ENCODE measurements at places on chromosomes 3 and 15. TPM values are rescaled to one million over a fixed set of nuclear protein-coding genes. Genes with fewer than 3 reads are reported as not detected.
A peak's percentile ranks its signal among the peaks of the same experiment; 100 is the strongest.

Gene CA12
- total RNA-seq, result 0.20 TPM

Gene TGM5
- 0.20 TPM for total RNA-seq

Gene RAP2B
- 37.3 TPM for total RNA-seq

DNA sequence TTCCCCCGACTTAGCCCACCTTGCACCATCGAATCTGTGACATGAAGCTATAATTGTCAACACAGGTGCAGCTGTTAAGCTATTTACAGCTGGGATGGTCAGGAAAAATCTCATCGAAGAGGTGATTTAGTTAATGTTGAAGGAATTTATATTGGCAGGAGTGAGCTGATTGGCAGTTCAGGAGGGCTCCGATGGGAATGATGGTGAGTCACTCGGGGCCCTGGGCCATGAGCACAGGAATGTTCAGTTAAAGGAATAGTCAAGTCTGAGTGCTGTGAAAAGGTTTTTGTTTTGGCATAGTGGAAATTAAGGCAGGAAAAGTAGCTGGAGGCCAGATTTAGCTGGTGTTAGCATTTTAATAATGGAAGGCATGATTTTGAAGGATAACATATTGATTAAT lies 95.7 kb downstream of the OXSM start:
- DNase-seq, result no peak

GRCh38 chr3:119588112-119588511 lies 8.8 kb downstream of the ADPRH start:
- DNase-seq, result no peak

Gene TCAIM
- total RNA-seq, result 19.4 TPM

- no peak for DNase-seq
These were observed 430.3 kb upstream of the PDZRN3 start for GRCh38 chr3:74055061-74055460.

DNA sequence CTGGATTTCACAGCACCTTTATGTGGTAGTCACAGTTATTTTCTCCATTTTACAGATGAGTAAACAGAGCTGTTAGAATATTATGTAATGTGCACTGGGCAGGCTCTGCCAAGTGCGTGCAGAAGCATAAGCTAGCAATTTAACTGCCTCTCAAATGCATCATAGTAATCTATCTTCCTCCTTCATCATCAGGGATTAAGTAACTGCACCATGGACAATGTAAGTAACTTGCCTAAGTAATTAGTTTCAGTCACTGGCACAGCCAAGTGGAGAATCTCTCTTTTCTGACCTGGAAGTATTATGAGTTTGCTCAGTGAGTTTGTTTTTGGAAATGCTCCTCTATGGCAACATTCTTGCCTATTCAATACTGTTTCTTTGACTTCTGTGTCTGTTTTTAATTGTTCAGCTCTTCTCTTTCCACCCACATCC lies 260.5 kb downstream of the PTPRG start:
- DNase-seq, result no peak

Gene ADIPOQ
- not detected for total RNA-seq

DNA sequence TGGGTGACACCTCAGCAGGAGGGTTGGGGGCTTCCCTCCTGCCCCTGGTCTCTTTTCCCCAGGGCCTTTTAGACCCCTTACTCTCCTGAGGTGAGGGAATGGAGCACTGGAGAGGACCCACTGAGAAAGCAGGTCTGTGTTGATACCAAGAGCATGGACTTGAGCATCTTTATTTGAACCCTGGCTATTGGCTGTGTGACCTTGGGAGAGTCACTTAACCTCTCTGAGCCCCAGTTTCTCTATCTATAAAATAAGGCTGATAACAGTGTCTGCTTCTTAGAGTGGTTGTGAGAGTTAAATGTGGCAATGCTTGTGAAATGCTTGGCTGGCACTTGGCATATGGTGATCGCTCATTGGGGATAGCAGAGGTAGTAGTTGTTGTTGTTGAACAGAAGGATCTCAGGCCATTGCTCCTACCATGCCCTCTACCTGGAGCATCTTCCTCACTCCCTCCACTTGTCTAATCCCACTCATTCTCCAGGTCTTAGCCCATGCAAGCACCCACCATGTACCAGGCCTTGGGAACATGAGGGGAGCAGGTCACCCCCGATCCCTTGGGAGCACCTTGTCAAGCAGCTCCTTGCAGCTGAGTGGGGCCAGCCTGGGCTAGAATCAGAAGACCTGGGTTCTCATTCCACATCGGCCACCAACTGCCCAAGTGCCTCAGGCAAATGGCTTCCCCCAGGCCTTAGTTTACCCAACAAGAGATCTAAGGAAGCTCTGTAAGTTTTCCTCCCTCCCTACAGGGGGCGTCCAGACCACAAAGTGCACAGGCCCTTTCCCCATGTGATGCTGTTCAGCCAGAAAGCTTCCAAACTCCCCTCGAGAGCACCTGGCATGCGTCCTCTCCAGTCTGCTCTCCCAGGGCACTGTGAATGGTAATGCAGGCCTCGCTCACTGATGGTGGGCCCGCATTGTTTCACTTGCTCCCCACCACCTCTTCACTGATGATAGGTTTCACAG lies 96.7 kb downstream of the LSM3 start:
- peak; percentile 20 for DNase-seq

- no peak for DNase-seq
These were observed 93.6 kb downstream of the SEC22A start for GRCh38 chr3:123295171-123295900.

GRCh38 chr3:83868909-83869567 lies 1089.8 kb upstream of the CADM2 start:
- DNase-seq, result no peak

GRCh38 chr3:1942781-1943180 lies 155.9 kb upstream of the CNTN4 start:
- no peak for DNase-seq

DNA sequence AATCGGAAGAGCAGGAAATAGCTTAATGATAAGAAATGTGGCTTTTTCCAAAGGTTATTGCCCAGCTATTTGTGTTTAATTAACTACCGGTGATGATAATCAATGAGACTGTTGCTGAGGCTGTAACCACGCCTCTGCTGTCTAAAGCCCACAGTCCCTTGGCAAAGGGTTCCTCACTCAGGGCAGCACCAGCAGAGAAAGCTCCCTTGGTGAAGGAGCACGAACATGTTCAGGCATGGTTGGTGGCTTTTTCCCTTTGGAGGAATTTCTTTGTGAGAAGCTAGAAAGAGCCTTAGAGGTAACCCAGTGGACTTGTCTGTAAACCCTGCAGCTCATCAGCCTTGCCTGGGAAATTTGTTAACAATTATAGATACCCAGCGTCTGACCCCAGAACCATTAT lies 7.5 kb upstream of the ST6GAL1 start:
- no peak for DNase-seq

Gene TMCO5A
- not detected for total RNA-seq

GRCh38 chr15:100680726-100681125 lies 78.3 kb downstream of the ASB7 start:
- no peak for DNase-seq

- no peak for DNase-seq
These were observed 3.8 kb downstream of the P4HTM start for GRCh38 chr3:48993834-48994233.

Gene AMIGO3
- 0.23 TPM for total RNA-seq

Gene CCNL1
- 249 TPM for total RNA-seq

DNA sequence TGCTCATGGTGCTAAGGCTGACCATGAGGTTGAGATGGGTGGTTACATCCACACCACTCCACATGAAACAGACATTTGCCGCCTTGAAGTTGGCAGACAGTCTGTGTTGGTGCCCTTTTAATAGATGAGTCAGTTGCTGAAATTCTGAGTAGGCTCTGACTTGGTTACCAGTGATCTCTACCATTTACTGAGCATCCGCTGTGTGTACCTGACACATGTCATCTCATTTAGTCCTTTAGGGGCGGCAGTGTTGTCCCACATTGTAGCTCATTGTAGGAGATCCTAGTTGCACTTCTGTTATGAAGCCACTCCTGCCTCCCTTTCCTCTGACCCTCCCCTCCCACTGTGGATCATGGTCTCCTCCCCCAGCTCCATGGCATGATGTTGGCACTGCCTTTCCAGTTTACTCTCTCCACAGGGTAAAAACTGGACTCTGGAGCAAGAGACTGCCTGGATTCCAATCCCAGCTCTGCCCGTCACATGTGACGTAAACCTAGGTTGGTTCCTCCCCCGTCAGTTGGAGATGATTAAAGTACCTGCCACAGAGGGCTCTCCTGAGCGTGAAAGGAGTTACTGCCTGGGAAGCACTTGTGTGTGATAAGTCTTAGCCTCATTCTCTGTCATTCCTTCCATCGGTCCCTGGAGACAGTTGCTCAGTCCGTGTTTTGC lies 21.6 kb downstream of the SLCO3A1 start:
- no peak for DNase-seq

- no peak for DNase-seq
These were observed 21.4 kb upstream of the SPPL2A start for GRCh38 chr15:50786871-50787270.

- DNase-seq, result no peak
These were observed 240.7 kb upstream of the TBC1D5 start for GRCh38 chr3:17983106-17983505.

Gene CDHR4
- not detected for total RNA-seq

DNA sequence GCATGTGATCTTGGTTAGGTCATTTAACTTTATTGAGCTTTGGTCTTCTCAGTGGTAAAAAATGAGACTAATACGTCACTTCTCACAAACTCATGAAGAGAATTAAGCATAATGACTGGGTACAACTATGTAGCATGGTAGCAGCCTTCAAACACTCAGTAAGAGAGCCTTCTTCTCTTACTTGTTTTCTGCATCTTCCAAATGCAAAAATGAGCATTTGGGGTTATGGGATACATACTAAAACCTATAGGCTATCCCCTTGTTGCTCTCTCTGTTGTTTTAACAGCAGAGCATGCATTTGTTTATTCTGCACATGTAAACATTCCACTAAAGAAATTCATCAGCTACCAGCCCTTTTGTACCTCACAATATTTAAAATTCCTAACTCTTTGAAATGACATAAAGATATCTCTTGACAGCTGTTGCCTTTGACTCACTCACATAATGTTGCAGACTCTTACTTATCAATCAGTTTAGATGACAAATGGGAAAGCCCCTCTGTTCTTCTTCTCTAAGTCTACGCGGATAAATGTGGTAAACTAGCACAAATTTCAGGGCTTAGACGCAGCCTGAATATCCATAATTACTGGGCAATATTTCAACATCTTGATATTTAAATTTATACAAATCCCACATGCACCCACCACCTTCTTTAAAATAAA lies 327.3 kb upstream of the SATB1 start:
- no peak for DNase-seq

Gene PIERCE2
- not detected for total RNA-seq

Gene COL6A5
- 0.05 TPM for total RNA-seq

Gene GOLGA8T
- not detected for total RNA-seq

Gene STRIT1
- not detected for total RNA-seq

GRCh38 chr3:5277612-5278236 lies 90.2 kb downstream of the EDEM1 start:
- DNase-seq, result no peak

Gene PLXNA1
- total RNA-seq, result 7.4 TPM

- no peak for DNase-seq
These were observed 4.5 kb downstream of the RAB7A start for GRCh38 chr3:128730471-128730870.

GRCh38 chr3:174247687-174248152 lies 611.4 kb upstream of the NAALADL2 start:
- DNase-seq, result no peak

Gene FLNB
- total RNA-seq, result 37.9 TPM
